ENCODE measurements at places on chromosomes 12 and 14.

DNA sequence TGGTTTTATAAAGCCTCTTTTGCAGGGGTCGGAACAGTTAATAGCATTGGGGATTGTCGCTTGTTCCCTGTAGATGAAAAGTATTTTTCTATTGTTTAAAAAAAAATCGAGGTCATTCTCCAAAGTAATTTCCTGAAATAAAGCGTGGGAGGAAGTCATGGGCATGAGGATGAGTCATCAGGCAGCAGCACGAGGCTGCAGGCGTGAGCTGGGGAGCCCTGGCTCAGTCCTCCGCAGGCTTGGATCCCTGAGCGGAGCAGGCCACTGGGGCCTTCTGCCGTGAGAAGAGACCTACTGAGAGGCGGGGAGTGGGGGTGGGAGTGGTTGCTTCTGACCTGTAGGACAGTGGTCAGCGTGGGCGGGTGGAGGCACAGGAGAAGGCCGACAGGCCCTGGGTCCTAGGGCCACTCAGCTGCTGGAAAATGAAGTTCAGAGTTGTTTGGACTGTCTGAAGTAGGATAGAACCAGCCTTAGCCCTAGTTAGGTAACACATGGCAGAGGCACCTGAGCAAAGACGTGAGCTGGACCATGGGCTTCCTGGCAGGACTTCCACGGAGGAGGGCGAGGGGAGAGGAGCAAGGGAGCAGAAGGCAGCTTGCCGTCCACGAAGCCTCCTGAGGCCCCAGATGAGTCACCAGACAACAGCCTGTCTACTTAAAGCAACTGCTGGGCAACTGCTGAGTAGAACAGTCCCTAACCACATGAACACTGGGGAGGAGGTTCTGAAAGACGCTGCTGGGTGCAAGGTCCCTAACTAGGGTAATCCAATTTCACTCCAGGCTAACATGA is 21.1 kb upstream of the LGALS3 start:
- no peak for DNase-seq

DNA sequence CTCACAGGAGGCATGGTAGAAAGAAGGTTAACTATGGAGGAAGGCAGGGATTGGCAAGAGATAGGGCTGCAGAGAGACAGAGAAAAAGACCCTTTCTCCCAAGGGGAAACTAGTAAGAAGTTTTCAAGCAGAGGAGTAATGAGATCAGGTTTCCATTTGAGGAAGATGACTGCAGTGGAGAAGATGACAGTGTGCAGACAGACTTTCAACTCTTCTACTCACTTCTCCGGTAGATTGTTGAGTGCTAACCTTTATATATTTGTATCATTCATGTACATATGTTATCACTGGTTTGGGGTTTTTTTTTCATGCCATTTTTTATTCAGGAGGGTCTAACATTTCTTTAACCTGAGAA is 5.9 kb upstream of the B3GNT4 start:
- DNase-seq, result no peak

- no peak for DNase-seq
Measured at GRCh38 chr12:24172031-24172772, 222.7 kb upstream of the SOX5 start.

DNA sequence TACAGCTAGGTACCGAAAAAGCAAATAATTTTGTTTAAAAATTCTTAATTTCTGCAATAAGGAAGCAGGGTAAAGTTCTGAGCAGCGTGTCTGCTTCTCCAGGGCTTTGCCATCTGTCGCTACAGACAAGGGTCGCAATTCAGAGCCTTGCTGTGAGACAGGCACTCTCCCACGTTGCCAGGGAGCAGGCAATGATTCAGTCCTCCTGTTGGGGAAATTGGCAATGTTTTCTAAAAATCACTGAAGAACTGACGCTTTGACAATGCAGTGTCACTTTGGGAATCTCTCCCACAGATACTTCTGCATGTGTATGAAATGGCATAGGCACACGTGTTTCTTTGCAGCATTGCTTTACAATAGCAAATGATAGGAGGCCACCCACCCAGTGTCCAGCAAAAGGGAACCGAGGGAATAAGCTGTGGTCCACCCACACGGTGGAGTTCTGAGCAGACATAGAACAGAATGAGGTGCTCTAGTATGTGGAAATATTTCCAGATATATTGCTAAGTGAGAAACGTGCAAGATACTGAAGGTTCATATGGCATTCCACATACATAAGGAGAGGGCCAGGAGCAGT is 16.0 kb upstream of the HIP1R start:
- no peak for DNase-seq

GRCh38 chr12:114026805-114027204 is 60.7 kb upstream of the RBM19 start:
- no peak for DNase-seq

DNA sequence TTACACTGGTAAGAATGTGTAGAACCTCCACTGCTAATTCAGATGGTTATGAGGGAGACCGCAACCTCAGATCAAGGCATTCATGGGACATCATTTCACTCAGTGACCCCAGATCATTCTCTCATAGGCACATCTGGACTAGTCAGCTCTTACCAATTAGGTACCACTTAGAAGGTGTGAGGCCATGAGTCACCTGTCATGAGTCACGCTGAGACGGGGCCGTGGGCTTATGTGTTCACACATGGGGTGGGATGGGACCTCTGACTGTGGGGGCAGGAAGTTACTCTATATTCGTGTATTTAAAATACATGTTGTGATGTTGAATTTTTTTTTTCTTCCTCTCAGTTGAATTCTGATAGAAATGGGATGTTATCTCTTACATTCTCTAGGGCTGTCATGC is 55.9 kb downstream of the CCDC92 start:
- no peak for DNase-seq

DNA sequence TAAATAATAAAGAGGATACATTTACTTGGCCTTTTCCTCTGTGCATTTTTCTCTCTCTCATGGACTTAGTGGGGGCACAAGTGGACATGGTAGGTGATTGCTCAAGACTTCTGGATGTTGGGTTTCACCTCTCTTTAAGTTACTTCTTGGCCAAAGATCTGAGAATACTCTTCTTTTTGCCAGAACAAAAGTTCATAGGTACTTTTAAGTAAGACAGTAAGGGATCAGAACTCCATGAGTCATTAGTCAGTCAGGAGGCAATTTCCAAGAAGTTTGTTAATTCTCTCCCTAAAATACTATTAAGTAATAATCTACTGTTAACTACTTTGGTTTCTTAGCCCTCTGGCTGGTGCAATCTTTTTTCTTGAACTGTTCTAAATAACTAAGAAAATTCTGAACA is 84.2 kb downstream of the GRIP1 start:
- no peak for DNase-seq

DNA sequence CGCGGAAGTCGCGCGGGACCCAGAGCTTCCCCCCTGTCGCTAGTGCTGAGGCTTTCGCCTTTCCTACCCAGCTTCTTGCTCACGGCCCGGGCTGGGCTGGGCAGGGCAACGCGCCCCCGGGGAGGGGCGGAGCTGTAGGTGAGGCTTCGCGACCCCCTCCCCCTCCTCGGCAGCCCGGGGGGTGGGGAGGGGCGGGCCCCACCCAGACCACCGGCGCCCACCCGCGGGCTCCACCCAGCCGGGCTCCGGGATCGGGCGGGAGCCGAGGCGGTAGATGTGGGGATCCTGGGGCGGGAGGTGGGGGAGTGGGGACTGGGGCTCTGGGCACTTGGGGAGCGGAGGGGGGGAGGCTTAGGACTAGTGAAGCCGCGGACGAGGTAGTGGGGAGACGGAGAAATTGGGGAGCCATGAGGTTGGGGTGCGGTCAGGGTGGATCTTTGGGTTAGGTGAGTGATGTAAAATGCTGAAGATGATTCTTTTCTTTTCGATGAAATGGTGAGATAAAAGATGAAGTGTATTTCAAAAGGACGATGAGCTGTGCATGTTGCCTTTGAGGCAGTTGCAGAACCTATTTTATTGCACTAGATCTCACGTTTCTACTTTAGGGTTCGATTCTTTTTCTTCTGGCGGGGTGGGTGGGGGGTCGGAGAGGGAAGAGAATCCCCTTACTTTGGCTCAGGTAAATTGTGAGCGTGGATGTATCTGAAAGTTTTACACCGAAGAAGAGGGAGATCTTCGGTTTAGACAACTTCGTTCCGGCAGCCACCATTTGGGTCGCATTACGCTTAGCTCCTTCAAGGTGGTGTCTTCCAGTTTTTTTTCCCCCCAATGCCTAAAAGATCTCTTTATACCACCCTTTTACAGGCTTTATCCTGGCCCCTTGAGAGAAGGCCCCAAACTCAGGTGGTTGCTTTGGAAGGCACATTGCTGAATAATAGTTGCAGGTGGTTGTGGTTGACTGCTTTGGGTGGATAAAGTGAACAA is 619 bp downstream of the ERC1 start:
- DNase-seq, result peak; percentile 69

GRCh38 chr12:2324387-2324786 is 271.6 kb downstream of the CACNA1C start:
- DNase-seq, result no peak

DNA sequence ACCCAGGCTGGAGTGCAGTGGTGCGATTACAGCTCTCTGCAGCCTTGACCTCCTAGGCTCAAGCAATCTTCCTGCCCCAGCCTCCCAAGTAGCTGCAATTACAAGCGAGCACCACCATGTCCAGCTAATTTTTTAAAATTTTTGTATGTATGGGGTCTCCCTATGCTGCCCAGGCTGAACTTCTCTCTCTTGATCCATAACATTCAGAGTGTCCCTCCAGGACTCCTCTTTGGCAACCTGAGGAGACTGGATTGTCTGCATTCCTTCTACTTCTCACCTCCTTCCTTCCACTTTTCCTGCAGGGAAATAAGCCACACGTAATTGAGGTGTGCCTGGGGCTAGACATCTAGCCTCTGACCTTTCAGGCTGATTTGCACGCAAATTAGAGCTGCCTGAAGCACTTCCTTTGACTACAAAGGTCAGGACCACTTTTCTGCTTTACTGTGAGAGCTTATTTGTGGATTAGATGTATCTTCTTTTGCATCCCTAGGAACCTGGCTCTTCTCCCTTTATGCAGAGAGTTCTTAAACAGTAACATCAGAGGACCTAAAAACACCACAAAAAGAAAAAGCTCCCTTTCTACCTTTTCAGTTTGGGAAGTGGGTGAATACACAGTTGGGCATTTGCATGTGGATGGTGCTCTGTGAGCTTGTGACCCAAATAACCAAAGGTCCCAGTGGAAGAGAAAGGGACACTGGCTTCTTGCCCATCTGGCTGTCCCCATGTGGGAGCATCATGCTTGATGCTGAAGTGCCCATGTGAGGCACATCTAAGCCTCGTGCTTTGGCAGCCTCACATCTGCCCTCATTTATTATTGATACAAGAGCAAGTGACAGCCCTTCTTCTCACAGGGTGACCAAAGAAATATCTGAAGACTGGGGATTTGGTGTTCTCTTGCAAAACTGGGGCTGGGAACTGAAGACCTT is 33.5 kb downstream of the PYGL start:
- DNase-seq, result no peak

DNA sequence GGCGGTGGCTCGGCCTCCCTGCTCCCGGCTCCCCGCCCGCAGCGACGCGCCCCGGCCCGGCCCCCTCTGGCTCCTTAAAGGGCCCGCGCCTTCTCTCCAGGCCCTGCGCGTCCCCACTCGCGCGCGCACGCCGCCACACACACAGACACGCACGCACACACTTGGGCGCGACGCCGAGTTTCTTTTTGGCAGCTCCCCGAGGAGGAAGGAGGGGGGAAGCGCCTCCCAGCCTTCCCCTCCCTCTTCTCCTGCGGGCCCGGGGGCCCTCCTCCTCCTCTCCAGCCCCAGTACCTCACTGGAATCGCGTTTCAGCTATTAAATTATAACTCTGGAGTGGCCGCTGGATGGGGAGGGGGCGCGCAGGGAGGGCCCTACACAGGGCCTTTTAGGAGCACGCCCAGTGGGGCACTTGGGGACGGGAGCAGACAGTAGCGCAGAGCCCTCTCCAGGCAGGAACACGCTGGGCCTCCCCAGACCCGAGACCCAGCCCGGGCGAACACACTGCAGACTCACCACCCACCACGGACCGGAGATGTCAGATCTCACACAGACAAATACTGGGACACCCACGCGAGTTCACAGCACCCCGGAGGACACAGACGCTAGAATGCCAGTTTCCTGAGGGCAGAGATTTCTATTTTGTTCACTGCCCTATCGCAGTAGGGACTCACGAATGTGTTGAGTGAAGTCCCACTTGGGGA is 411 bp upstream of the NCOR2 start:
- DNase-seq, result peak; percentile 88

- no peak for DNase-seq
Measured at GRCh38 chr12:125873016-125873415, 807.8 kb downstream of the AACS start.

GRCh38 chr12:91178139-91178561 is 4.5 kb downstream of the DCN start:
- no peak for DNase-seq

DNA sequence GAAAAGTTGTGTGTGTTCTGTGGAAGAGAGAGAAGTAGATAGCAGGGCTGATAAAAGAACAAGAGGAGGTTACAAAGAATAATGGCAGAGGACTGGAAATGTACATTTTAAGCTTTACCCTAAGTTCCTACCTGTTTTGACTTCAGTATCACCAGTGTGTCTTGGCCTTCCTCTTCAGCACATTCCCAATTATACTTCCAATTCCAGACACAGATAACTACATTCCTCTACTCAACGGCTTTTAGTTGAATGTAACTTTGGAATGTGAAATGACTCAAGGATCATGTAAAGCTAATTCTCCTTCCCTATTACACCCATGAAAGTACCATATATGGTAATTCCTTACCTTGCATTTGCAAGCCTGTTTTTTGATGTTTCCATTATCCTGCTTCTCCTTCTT is 5.0 kb downstream of the MGST1 start:
- no peak for DNase-seq

DNA sequence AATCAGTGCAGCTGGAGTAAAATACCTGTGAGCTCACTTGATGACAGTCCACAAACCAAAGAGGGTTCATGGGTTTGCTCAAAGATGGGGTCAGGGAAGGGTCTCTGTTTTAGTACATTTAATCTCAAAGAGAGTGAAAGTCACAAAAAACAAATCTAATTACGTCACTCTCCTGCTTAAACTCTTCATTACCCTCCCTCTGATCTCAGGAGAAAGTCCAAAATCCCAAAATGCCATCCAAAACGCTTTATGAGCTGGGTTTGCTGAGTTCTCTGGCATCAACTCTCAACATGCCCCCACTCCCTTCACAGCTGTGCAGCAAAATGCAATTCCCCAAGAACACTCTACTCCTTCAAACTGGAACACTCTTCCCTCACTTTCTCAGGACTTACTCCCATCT is 40.4 kb upstream of the LGR5 start:
- DNase-seq, result no peak

DNA sequence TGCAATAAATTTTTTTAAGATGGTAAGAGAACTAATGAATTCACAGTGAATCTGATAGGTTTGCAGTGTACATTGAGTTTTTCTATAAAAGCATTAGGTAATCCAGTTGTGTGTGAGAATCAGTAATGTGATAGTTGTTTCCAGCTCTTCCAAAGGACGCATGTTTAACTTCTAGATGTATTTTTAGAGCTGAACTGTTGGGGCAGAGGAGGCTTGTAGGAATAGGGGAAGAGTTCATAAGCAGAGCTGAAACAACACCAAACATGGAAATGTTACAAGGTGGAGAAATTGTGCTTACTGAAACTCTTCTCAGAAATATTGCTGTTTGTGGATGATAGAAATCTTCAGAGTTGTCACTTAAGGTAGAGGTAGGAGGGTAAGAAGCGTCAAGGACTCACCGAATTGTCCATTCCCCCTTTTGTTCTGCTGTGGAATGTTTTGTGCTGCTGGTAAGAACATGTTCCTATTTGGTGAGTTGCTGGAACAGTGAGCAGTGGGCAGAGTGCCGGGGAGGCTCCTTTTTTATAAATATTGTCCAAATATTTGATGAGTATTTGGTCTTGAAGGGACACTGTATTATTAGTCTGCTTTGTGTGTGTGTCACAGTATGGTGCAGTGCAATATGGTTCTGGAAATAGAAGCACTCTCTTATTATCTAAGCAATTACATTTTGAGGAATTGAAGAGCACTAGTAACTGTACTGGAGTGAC is 76.7 kb downstream of the ANO6 start:
- DNase-seq, result no peak

Measured in WERI-Rb-1 (cell line).